Tibial artery (tissue), 4 donors: ENCODE measurements at places on chromosomes 7 and 10.
A peak's percentile ranks its signal among the peaks of the same experiment; 100 is the strongest.

- DNase-seq, result no peak
Measured at GRCh38 chr7:142910481-142910880, 23.1 kb downstream of the TRPV5 start.

DNA sequence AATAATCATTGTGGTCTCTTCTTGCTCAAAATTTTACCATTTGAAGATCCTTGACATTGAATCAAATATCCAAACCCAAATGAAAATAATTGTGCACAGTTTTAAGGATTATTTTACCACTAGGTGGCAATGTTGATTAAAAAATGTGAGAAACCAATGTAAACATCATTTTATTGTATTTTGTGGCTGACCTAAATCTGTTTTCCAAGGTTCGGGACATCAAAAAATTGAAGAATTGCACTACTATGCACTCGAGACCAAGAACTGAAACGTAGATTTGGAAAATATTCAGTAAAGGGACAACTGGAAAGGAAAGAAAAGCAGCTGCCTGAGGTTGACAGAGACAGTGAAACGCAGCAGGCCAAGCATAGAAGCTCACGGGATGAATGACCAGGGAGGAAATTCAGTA, 259.3 kb downstream of the SNX13 start:
- DNase-seq, result no peak

DNA sequence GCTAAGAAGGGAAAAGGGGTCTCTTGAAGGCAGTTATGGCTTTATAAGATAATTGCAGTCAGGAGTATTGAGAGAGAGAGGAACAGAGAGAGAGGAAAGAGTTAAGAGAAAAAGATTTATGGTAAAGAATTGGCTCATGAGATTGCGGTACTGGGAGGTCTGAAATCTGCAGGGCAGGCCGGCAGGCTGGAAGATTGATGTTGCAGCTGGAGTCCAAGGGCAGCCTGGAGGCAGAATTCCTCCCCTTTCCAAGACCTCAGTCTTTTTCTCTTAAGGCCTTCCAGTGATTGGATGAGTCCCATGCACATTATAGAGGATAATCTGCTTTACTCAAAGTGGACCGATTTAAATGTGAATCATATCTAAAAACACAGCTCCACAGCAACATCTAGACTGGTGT, 68.4 kb downstream of the HACD1 start:
- DNase-seq, result no peak

GRCh38 chr10:30820261-30820991, 190.9 kb upstream of the LYZL2 start:
- DNase-seq, result no peak

DNA sequence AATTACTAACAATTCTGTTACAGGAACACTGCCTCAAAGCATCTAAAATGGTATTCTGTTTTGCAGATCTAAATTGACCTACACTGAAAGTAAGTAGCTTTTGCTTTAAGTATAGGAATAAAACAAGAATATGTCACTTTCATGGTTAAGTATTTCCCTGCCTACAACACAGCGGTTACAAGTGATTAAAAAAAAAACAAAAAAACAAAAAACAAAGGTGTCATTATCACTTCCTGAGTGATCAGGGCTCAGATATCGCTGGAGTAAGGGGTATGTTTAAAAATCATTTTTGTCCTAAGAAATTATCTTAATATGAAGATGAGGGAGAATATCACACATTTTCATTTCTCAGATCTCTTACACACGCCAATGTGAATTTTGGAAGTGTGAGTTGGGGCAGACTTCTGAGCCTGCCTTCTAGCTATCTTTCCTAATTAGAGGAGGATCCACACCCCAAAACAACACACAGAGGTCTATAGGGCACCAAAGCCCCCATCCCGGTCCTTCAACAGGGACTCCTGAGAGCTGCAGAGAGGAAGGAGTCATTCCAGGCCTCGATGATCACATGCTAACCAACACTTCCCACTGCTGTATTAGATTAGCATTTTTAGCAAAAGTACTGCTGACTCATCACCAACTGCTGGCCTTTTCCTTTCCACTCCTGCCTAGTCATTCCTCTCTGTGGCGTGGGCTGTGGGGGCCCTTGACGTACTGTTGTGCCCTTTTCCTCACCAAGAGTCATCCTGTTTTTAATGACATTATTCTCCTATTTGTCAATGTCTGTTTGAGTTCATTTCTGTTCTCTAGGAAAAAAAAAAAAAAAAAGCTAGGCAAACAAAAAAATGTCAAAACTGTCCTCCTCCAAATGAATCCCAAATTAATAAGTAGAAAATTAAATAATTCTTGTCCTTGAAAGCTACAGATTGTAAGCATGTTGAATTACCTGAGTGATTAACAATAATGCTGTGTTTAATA, 31.2 kb downstream of the PRTFDC1 start:
- DNase-seq, result peak; percentile 77
